ENCODE measurements at places on chromosomes 4 and X.
A peak's percentile ranks its signal among the peaks of the same experiment; 100 is the strongest.

DNA sequence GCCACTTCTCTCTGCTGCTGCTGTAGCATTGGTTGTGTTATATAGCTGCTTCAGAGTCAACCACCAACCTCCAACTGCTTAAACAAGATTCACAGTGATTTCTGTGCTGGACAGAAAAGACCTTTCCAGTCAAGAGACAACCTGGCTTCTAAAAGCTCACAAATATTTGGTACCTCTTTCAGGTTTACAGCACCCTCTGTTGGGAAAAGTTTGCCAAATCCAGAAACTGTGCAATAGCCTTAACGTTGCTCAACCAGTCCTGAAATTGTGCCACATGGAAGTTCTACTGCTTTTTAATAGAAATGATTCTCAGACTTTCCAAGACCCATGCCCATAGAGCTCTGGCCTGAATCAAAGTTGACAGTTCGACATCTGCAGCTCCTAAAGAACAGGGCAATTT, 842.1 kb upstream of the HTR2C start:
- no peaks in the 10 kb centered on the region for H3K36me3 ChIP-seq
- no peak for DNase-seq
- no peaks in the 10 kb centered on the region for H3K4me1 ChIP-seq
- no peak overlapping the region for H3K4me3 ChIP-seq
- H3K27ac ChIP-seq: no peak overlapping the region
- peaks cover 5% of the 10 kb centered on the region for H3K27me3 ChIP-seq

DNA sequence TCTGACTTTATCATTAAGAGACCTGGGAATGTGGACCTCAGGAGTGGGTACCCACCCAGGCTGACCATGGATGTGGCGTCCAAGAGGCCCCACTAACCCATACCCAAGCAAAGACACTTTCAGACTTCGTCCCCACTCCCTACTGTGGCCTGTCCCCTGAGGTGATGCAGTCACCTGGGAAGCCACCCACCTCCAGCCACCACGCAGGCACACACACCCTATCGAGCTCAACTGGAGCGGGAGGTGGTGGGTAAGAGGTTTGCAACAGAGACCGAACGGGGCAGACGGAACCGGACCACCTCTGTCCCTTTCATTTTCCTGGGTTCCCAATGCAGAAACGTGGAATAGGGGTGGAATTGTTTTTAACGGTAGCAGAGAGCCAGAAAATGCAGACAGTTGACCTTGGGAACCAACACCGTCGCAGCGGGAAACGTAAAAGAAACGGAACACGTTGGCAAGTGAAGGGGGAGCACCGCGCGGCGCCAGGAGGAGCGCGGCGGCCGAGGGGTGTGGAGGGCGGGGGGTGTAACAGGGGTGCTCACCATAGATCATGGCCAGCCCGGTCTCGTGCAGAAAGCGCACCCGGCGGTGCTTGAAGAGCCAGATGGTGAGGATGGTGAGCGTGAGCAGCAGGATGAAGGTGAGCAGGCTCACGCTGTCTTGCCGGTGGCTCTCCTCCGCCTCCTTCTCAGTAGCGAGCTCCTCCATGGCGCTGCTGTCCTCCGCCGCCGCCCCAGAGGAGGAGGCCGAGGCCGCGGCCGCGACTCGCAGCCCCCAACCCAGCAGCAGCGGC, 559 bp downstream of the SLC9A7 start:
- peak overlapping the region; percentile 58 for H3K27ac ChIP-seq
- peak; percentile 46 for DNase-seq

DNA sequence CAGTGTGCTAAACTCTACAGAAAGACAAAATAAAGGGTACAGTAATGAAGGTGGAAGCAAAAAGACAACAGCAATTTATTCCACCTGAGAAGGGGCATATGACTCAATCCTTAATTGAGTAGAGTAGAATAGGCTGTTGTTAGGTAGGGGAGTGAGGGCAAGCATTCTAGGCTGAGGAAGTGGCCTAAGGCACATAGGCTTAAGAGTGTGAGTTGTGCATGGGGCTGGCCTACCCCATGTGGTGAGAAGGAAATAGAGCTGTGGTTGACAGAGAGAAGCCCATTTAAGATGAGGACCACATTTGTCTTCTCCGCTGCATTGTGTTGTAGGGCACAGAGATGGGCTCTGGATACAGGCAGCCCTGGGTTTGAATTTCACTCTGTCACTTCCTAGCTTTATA, 3.4 kb upstream of the ZCCHC18 start:
- H3K27ac ChIP-seq: no peak overlapping the region
- no peaks in the 10 kb centered on the region for H3K36me3 ChIP-seq
- H3K4me1 ChIP-seq: peaks cover 3% of the 10 kb centered on the region
- DNase-seq: no peak
- no peak overlapping the region for H3K4me3 ChIP-seq

- H3K36me3 ChIP-seq: no peaks in the 10 kb centered on the region
- no peaks in the 10 kb centered on the region for H3K4me1 ChIP-seq
- no peaks in the 10 kb centered on the region for H3K27me3 ChIP-seq
- no peak overlapping the region for H3K27ac ChIP-seq
- DNase-seq: no peak
Measured at GRCh38 chr4:4781936-4782707, 77.3 kb upstream of the MSX1 start.

GRCh38 chrX:101617211-101618191, at the start of gene ARMCX6:
ARMCX6 (minus strand) TSS chrX:101618000; CDS start chrX:101616620, 1,380 bp downstream.
- no peaks in the 10 kb centered on the region for H3K36me3 ChIP-seq
- no peaks in the 10 kb centered on the region for H3K27me3 ChIP-seq
- peaks cover 12% of the 10 kb centered on the region for H3K4me1 ChIP-seq
- H3K4me3 ChIP-seq: peak within 1 kb of the TSS; percentile 55

GRCh38 chrX:97666890-97667289, 783.2 kb downstream of the RPA4 start:
- no peaks in the 10 kb centered on the region for H3K4me1 ChIP-seq
- H3K27ac ChIP-seq: no peak overlapping the region
- no peaks in the 10 kb centered on the region for H3K36me3 ChIP-seq
- H3K27me3 ChIP-seq: no peaks in the 10 kb centered on the region
- no peak for DNase-seq

- H3K27me3 ChIP-seq: no peaks in the 10 kb centered on the region
- peaks cover 53% of the 10 kb centered on the region for H3K4me1 ChIP-seq
- H3K4me3 ChIP-seq: peak overlapping the region; percentile 59
Measured at GRCh38 chr4:78553529-78554060, 2.0 kb downstream of the ANXA3 start.

- no peak for DNase-seq
- no peaks in the 10 kb centered on the region for H3K4me1 ChIP-seq
- H3K27ac ChIP-seq: no peak overlapping the region
- no peak overlapping the region for H3K4me3 ChIP-seq
- no peaks in the 10 kb centered on the region for H3K36me3 ChIP-seq
Measured at GRCh38 chr4:107736037-107736436, 16.0 kb upstream of the PAPSS1 start.

- no peaks in the 10 kb centered on the region for H3K27me3 ChIP-seq
- DNase-seq: no peak
- H3K4me1 ChIP-seq: no peaks in the 10 kb centered on the region
- no peaks in the 10 kb centered on the region for H3K36me3 ChIP-seq
Measured at GRCh38 chr4:8523766-8524165, 56.4 kb upstream of the GPR78 start.

DNA sequence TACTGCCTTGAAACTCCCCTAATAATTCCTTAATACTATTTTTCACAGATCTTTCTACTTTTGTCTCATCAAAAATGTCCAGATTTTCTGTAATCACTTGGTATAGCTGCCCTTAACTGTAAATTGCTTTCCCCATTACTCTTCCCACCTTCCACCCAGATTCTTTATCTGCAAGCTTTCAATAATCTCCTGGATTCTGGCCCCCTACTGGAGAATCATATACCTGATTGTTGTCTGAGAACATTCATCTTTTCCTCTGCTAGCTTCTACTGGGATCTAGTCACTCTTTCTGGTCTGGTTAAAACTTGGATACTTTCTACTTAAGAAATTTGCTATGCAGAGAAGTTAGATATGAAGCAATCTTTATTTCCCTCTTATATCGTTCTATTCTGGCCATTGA, 552.6 kb downstream of the PCDH19 start:
- H3K36me3 ChIP-seq: no peaks in the 10 kb centered on the region
- H3K4me3 ChIP-seq: no peak overlapping the region
- no peaks in the 10 kb centered on the region for H3K4me1 ChIP-seq
- DNase-seq: no peak

DNA sequence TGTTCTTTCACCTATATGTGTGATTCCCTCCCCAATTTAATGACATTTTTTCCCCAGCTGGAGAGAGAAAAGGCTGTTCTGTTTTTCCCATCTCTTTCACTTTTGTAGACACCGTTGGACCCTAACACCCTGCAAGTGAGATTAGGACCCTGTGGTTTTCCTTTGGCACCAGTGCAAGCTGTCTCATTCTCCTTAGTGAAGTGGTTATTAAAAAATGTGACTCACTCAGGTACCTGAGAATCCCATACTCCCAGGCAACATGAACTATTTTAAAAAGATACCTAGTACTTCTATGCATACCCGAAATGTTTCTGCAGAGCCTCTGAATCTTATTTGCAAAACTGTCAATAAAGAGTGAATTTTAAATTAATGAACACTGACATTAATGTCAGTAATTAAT, 175.7 kb upstream of the TBC1D9 start:
- H3K27ac ChIP-seq: no peak overlapping the region
- no peak for DNase-seq
- H3K4me3 ChIP-seq: no peak overlapping the region
- H3K27me3 ChIP-seq: no peaks in the 10 kb centered on the region

DNA sequence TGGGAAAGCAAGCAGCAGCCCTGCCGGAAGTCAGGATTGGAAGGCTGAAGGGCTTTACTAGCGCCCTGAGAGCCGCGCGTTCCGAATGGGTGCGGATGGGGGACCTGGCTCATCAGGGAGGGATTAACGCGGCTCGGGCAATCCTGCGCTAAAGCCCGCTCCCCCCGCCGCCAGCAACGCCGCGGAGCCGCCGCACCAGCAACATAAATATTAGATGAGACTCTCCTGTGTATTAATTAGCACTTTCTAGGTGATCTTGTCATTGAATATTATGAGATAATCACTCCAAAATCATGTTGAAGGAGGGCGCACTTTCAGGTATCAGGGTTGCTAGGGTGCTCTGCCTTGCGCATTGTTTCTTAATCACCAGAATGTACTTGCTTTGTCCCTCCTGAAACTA, 357.2 kb upstream of the FAM241A start:
- no peaks in the 10 kb centered on the region for H3K27me3 ChIP-seq
- no peak for DNase-seq
- H3K4me3 ChIP-seq: no peak overlapping the region
- no peaks in the 10 kb centered on the region for H3K36me3 ChIP-seq
- H3K4me1 ChIP-seq: no peaks in the 10 kb centered on the region
- no peak overlapping the region for H3K27ac ChIP-seq

GRCh38 chr4:128601991-128602695, 207.4 kb upstream of the JADE1 start:
- no peaks in the 10 kb centered on the region for H3K36me3 ChIP-seq
- no peaks in the 10 kb centered on the region for H3K27me3 ChIP-seq
- H3K4me3 ChIP-seq: no peak overlapping the region

- no peaks in the 10 kb centered on the region for H3K27me3 ChIP-seq
- H3K4me3 ChIP-seq: no peak overlapping the region
- H3K36me3 ChIP-seq: no peaks in the 10 kb centered on the region
- DNase-seq: peak; percentile 43
- no peak overlapping the region for H3K27ac ChIP-seq
Measured at GRCh38 chrX:124501586-124501985, 155.2 kb downstream of the SH2D1A start.

- no peak overlapping the region for H3K4me3 ChIP-seq
- no peak overlapping the region for H3K27ac ChIP-seq
- H3K27me3 ChIP-seq: no peaks in the 10 kb centered on the region
- H3K36me3 ChIP-seq: peaks cover 8% of the 10 kb centered on the region
- H3K4me1 ChIP-seq: no peaks in the 10 kb centered on the region
Measured at GRCh38 chr4:84847978-84848377, 118.5 kb downstream of the WDFY3 start.

DNA sequence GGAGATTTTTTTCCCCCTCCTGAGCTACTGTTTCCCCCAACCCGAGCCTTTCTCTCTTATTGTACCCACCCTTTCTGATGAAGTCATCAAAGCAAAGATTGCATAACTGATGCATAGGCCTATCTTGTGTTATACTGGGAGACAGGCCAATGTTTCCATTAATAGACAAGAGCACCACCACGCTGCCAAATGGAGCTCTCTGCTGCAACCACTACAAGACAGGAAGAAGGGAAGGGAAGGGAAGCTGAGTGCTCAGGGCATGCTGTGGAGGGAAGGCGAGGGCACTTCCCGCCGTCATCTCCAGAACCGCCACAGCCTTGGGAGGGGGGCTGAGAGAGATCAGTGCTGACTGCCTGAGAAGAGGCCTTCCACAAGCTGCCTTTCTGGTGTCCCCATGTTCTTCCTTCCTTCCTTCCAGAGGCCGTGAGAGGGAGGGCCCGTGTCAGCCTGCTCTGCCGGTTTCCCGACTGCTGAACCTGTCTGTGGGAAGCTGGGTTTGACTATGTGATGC, 75.0 kb downstream of the MGST2 start:
- H3K27ac ChIP-seq: peak overlapping the region; percentile 68
- DNase-seq: peak; percentile 56
- no peaks in the 10 kb centered on the region for H3K27me3 ChIP-seq
- H3K4me3 ChIP-seq: no peak overlapping the region
- peaks cover 19% of the 10 kb centered on the region for H3K4me1 ChIP-seq

- no peaks in the 10 kb centered on the region for H3K36me3 ChIP-seq
- H3K27me3 ChIP-seq: no peaks in the 10 kb centered on the region
- no peaks in the 10 kb centered on the region for H3K4me1 ChIP-seq
- H3K4me3 ChIP-seq: no peak overlapping the region
- no peak overlapping the region for H3K27ac ChIP-seq
Measured at GRCh38 chr4:156391325-156391653, 437.6 kb upstream of the CTSO start.

- no peaks in the 10 kb centered on the region for H3K4me1 ChIP-seq
- no peak overlapping the region for H3K27ac ChIP-seq
- H3K36me3 ChIP-seq: no peaks in the 10 kb centered on the region
- no peak for DNase-seq
- no peak overlapping the region for H3K4me3 ChIP-seq
Measured at GRCh38 chr4:83024233-83024632, 10.8 kb upstream of the COPS4 start.

DNA sequence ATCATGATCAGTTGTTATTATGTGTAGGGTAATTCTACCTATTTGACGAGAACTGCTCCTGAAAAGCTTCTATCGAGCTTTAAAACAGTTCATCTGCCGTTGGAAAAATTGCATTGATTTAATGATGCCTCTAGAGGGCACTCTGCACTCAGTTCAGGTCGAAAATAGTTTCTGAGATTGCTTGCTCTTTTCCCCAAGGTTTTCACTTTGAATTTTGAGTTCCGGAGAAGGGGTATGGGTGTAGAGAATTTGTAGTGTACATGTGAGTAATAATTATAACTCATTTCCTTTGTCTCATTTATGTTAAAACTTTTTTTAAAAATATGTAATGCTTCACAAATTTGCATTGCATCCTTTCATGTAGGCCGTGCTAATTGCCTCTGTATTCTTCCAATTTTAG, 28.4 kb upstream of the TNIP3 start:
- peaks cover 4% of the 10 kb centered on the region for H3K4me1 ChIP-seq
- H3K36me3 ChIP-seq: no peaks in the 10 kb centered on the region
- no peaks in the 10 kb centered on the region for H3K27me3 ChIP-seq
- H3K27ac ChIP-seq: no peak overlapping the region

- no peak for DNase-seq
- H3K4me1 ChIP-seq: no peaks in the 10 kb centered on the region
- H3K4me3 ChIP-seq: no peak overlapping the region
- H3K27me3 ChIP-seq: no peaks in the 10 kb centered on the region
- H3K36me3 ChIP-seq: no peaks in the 10 kb centered on the region
Measured at GRCh38 chrX:112751076-112751475, 71.3 kb upstream of the LHFPL1 start.
